Activated CD8-positive, alpha-beta memory T cell treated with anti-CD3 and anti-CD28 coated beads for 48 hours (primary cell): ENCODE measurements at places on chromosomes 11 and 22.

DNA sequence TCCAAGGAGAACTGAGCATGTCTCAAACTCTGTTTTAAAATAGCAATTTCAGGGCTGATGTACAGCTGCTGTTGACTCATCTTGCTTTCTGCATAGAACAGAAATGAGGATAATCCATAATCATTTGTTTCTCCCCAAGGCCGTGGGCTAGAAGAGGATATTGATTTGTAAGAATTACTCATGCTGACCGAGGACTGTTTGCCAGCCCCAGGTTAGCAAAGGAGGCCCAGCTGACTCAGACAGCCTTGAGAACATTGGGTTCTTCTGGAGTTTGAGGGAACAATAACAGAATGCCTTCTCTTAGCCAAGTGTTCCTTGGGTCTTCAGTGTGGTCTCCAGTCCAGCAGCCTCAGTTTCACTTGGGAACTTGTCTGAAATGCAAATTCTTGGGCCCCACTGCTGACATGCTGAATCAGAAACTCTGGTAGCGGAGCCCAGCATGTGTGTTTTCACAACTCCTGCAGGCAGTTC lies 92.0 kb downstream of the ZC3H12C start:
- no peak for DNase-seq

GRCh38 chr11:38481391-38481790 lies 1883.4 kb upstream of the RAG2 start:
- no peak for DNase-seq

- DNase-seq: no peak
Measured at GRCh38 chr11:128398517-128399250, 188.7 kb downstream of the ETS1 start.

GRCh38 chr22:24945430-24945829 lies 1.1 kb downstream of the LHFPL7 start:
- DNase-seq: no peak

- DNase-seq: no peak
Measured at GRCh38 chr11:105181521-105181920, 42.0 kb upstream of the CARD18 start.

DNA sequence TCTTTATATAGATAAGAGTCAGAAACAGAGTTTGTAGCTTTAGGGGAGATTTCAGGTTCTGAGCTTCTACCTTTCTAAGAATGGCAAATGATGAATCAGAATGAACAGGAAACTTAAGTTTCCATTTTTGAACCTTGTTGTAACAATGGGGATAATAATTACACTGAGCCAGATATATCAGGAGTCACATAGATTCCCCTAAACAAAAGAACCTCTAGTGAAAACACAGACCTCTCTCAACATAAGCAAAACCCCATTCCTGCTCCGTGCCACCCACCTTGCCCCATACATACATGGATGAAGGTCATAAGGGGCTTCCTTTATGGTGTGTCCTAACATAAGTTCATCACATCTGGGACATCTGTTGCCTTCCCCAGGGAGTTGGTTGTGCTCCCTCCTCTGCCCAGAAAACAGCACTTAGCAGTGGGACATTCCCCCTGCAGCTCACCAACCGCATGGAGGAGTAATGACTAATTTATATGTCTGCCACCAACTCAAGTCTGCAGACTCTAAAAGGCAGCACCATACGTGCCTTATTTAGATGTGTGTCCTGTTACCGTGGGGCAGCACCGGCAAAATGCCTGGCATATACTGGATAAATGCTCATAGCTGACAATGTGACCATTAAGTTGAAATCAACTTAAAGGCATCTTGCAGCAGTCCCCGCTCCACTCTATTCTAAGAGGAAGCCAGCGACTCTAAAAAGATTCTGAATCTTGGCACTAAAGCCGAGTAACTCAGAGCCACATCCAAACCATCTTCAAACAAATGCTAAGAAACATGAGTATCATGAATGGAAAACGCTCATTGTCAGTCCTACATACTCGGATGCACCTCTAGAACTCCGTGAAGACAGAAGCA lies 8.0 kb downstream of the JAML start:
- no peak for DNase-seq

GRCh38 chr22:39144101-39144767 lies 8.2 kb downstream of the CBX7 start:
- DNase-seq: no peak

DNA sequence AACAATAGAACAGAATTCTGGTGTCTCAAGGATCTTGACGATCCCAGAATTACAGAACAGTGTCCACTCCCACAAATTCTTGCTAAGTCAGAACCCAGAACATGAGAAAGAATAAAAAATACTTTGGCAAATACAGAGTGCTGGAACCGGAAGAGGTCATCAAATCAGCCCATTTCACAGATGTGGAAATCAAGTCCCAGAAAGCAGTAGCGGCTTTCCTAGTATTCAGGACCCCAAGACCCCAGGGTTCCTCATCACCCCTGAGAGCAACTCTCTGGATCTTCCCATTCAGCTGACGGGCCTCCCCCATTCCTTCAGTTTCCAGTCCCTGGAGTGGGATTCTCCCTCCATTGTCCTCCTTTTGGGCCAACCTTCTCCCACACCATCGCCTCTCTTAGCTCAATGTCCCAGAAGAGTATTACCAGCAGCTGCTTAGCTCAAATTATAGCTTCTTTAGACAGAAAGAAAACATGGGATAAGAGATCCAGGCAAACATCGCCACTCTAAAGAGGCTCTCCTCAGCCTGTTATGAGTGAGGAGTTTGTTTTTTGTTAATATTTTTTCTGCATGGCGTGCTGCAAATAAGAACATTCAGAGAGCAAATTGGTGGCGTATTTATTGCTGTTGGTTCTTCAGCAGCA lies 268.3 kb downstream of the MN1 start:
- no peak for DNase-seq

DNA sequence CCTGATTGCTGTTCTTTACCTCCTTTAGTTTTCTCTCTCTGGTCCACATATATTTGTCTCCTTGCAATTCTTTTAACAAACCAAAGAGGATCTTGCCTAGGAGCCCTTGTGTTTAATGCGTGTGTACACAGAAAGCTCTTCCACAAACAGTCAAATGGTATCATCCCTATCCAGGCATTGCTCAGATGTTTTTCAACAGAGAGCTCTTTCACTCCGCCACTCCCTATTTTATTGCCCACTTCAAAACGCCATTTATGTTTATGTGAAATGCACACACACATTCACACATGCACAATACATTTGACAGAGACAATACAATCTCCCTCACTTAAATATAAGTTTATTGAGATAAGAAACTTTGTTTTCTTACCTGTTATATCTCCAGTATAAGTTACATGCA lies 4.7 kb downstream of the OR5AP2 start:
- no peak for DNase-seq

GRCh38 chr11:67307545-67308001 lies 4.2 kb downstream of the SSH3 start:
- DNase-seq: no peak

DNA sequence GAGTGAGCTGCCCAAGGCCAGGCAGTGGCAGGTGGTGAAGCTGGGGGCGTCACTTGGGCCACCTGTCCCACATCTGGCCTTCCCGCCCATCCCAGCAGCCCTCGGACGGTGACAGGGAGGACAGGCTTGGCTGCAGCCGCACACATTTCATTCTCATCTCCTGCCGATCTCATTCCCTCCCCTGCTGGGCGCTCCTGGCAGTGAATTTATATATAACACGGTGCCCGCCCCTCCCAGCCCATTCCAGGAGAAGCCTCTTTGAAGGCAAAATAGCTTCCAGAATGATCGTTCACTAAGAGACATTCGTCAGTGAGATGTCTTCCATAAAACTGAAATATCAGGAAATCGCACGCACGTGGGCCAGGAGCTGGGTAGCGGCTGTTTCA lies 861.3 kb downstream of the TBC1D22A start:
- no peak for DNase-seq

DNA sequence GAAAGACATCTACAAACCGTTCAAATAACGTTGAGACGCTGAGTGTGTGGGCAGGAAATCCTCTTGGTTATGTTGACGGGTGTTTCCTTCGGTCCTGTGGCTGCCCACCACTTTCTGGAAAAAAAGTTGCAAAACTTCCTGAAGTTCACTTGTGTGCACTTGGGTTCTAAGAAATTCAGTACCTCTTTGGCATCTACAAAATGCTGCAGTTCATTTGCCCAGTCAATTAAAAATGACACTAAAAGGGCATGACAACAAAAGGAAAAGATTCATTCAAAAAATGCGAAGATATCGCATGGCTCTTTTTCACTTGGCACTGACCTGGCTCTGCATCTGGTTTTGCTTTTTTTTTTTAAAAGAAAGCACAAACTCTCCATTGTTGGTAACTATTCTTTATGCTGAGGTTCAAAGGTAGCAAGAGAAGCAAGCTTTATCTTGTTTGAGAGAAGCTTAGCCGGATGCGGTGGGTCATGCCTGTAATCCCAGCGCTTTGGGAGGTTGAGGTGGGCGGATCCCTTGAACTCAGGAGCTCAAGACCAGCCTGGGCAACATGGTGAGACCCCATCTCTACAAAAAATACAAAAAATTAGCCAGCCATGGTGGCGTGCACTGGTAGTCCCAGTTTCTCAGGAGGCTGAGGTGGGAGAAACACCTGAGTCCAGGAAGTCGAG lies 10.6 kb upstream of the XBP1 start:
- DNase-seq: no peak

DNA sequence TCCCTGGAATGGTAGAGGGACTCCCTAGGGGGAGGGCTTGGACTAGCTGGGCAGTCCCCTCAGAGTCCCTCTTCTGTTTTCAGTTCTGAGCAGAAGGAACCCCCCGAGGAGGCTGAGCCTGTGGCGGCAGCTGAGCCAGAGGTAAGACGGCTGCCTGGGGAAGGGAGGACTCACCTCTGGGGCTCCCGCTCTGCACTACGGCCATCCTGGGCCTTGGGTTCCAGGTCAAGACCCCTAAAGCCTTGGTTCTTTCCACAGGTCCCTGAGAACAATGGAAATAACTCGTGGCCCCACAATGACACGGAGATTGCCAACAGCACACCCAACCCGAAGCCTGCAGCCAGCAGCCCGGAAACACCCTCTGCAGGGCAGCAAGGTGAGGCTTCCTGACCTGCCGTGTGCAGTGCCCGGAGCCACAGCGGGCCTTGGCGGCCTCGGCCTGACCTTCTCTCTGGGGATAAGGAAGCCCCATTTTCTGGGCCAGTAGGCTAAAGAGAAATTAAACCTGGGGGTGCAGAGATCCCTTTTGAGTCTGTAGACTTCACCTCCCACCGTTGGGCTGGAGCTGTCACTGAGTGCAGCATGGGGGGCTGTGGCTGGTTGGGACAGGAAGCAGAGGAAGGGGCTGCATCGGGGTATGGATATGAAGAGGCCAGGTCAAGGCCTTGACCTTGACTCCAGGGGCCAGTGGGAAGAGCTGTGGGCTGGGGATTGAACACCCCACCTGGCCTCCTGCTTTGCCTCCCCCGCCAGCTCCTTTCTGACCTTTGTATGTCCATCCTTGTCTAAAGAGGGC lies 15.0 kb downstream of the INCENP start:
- DNase-seq: no peak

- no peak for DNase-seq
Measured at GRCh38 chr11:86978756-86979608, 23.8 kb upstream of the FZD4 start.

- DNase-seq: no peak
Measured at GRCh38 chr11:47979378-47980087, 826 bp upstream of the PTPRJ start.

DNA sequence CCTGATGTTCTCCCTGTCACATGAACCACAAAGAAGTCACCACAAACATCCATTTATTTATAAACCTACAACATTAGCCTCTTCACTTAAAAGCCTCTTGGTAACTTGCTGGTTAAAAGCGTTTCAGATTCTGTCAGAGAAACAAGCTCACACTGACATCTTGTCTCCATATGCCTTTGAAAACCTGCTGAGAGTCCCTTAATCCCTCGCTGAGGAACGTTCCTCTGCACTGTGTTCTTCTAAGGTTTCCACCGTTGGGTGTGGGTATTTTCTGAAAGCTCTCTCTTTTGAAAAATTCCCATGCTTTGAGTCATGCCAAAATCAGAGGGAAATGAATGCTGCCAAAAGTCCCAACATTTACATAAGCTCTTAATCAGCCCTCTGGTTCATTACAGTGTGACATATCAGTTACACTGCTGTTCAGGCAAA lies 149.8 kb downstream of the CCDC34 start:
- DNase-seq: no peak

- no peak for DNase-seq
Measured at GRCh38 chr11:46659908-46660307, 40.5 kb downstream of the ARHGAP1 start.

- DNase-seq: no peak
Measured at GRCh38 chr11:131614631-131615030, 244.2 kb downstream of the NTM start.

GRCh38 chr11:107769189-107769588 lies 57.3 kb upstream of the SLN start:
- no peak for DNase-seq

GRCh38 chr11:127643268-127644058 lies 642.9 kb upstream of the KIRREL3 start:
- DNase-seq: no peak

GRCh38 chr11:119145551-119145950 lies 3.3 kb upstream of the ABCG4 start:
- no peak for DNase-seq

DNA sequence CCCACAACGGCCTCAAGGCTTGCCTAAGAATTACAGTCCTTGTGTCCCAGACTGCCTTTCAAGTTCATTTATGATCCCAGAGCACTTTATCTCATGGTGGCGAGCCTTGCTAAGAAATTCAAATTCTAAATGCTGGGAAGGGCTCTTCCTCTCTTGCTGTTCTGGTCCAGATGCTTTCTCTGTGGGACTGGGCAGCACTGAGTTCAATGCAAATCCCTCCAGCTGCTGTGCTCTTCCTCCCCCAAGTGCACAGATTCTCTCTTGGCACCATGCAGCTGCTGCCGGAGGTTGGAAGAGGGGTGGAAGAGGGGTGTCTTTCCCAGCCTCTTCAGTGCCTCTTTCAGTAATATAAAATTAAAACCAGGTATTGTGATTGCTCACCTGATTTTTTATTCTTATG lies 828.0 kb downstream of the DLG2 start:
- DNase-seq: no peak

GRCh38 chr11:17293311-17293710 lies 16.8 kb downstream of the NUCB2 start:
- DNase-seq: no peak

GRCh38 chr11:130486391-130486836 lies 38.0 kb downstream of the ADAMTS15 start:
- no peak for DNase-seq

- DNase-seq: no peak
Measured at GRCh38 chr11:115496892-115497291, 7.3 kb downstream of the CADM1 start.

GRCh38 chr11:65744026-65744698 lies 23.6 kb upstream of the RNASEH2C start:
- no peak for DNase-seq

DNA sequence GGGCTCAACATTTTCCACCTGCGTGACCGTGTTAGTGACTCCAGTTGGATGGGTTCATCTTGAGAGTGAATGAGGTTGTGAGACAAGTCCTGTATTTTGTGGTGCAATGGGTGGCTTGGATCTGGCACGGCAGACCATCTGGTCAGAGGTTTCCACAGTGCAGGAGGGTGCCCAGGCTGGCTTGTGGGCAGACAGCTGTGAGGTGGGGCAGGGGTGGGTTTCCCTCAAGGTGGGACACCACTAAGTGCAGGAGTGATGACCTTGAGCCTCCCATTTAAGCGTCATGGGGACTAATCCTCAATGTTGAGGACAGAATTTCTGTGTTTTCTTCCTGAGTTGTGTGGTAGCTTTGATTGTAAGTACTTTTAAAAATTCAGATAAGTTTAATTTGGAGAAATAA lies 220.6 kb downstream of the TBC1D22A start:
- DNase-seq: no peak
